IPS-NIHi11 (cell line): ENCODE measurements at places on chromosomes 16 and 17.

- peak; percentile 55 for DNase-seq
Measured at GRCh38 chr17:38751808-38752307, 683 bp upstream of the PSMB3 start.

DNA sequence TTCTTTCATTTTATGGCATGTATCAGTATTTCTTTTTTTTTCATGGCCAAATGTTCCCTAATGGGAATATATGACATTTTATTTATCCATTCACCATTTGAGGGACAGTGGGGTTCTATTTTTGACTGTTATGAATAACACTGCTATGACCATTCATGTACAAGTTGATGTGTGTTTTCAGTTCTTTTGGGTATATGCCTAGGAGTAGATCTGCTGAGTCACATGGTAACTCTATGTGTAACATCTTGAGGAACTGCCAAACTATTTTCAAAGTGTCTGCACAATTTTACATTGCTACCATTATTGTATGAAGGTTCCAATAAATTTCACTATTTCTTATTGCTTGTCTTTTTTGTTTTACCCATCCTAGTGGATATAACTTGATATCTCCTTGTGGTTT, 223.0 kb downstream of the TANC2 start:
- no peak for DNase-seq

DNA sequence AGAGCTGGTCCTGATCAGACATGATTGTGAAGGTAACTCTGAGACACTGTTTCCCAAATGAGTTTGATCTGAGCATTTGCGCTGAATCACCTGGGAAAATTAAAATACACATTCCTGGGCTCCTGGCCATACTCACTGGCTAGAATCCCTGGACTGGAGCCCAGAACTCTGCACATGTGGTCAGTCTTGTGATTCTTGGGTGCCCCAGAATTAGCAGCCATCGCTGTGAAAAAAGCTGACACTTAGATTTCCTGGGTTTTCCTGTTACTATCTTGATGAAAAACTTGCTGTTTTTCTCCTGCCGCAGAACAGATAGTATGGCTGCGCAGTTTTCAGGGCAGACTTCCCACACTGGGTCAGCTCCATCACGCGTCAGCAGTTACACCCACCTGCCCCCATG, 24.6 kb downstream of the NECAB2 start:
- no peak for DNase-seq

- DNase-seq = peak; percentile 94
Measured at GRCh38 chr16:57300387-57301125, 16.1 kb upstream of the PLLP start.

GRCh38 chr16:82990155-82990554, 363.4 kb downstream of the CDH13 start:
- no peak for DNase-seq

DNA sequence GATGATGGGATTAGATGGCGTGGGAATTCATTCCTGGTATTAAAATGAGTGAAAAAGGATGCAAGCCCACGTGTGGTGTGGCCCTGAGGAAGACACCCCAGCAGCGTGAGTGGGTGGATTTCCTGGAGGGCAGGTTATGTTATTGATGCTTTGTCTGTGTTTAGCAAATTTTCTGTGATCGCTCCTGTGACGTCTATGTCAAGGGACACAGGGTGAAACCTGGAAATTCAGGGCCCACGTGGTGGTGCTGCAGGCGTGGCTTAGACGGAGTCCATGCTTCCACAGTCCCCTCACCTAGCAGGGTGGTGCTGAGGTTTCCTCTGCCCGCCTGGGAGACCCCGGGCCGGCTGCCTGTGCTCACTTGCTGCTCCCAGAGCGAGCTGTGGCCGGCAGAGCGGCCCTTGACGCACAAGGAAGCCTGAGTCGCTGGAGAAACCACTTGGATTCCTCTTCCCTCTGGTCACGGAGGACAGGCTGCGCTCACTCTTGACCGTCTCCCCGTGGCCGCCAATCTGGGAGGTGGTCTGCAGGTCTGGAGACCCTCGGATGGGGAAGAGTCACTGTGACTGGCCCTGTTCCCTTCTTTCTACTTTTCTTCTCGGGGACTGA, 23.4 kb downstream of the BAIAP2 start:
- no peak for DNase-seq

- no peak for DNase-seq
Measured at GRCh38 chr16:69691980-69692911, 34.1 kb downstream of the NQO1 start.

DNA sequence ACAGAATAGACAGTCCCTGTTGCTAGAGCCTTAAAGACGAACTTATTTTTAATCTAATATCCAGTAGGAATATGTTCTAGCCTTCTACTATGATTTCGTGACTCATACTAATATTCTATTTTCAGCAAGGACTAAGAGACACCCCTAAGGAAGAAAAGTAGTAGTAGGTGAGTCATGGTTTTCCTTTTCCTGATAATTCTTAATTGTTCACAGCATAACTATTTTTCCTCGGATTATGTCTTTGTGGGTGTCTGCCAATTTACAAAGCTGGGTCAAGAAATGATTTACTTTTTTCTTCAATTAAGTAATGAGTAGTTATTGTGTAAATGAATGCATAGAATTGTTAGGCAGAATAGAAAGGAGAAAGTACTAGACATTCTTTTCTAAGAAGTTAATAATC, 292.2 kb downstream of the TOX3 start:
- no peak for DNase-seq

DNA sequence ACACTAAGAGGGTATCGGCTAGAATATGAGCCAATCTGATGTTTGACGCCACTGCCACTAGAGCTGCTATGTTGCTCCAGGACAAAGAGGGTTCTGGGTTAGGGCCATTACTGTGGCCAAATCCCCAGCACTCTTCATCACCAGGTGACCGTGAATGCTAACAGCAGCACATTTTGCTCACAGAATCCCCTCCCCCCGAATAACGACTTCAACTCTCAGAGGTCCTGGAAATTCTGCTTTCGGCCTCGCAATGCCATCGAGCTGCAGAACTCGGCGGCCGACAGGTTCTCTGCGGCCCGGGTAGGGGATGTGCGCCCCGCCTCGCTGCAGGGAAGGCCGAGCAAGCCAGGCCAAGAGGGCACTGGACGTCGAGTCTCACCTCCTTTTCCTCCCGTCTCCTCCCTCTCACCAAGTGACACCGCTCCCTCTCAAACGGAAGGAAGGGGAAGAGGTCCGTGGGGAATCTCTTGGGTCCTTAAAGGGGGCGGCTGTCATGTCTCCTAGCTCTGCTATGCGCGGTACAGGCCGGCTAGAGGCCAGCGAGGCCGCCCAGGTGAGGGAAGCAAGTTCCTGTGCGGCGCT, 31.9 kb downstream of the CDK5R1 start:
- DNase-seq = peak; percentile 31

GRCh38 chr16:87160234-87160636, 157.0 kb downstream of the C16orf95 start:
- no peak for DNase-seq

DNA sequence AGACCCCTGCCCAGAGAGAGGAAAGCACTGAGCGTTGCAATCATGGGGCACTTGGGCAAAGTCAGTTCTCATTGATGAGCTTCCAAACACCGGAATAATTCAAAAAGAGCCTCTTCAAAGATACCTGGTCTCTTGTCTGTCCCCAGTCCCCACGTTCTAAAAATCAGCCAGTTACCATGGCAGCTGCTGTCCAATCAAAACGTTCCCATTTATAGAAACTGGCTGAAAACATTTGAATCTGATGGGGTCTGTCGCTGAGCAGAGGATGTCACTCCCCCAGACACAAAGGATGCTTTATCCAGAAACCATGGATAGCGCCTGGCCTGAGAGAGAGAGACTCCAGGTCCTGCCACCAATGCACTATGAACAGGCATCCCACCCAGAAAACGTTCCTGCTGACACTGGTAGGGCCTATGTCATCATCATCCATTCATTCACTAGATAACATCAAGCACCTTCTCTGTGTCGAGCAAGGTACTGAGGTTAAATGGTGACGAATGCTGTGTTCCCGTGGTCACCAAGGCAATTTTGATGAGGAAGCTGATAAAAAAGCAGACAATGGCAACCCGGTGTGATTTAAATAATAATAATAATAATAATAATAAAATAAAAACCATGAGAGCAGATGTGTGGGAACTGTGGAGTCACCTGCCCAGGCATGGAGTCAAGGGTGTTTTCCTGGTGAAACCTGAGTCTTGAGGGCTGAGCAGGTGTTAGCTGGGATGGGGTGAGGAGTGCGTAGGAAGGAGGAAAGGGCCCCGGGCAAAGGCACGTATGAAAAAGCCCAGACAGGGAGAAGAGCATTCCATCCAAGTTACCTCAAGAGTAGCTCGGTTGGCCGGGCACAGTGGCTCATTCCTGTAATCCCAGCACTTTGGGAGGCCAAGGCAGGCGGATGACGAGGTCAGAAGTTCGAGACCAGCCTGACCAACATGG, 19.0 kb upstream of the CALB2 start:
- no peak for DNase-seq
